T-helper 2 cell (primary cell): ENCODE measurements at places on chromosomes 7 and 10.

DNA sequence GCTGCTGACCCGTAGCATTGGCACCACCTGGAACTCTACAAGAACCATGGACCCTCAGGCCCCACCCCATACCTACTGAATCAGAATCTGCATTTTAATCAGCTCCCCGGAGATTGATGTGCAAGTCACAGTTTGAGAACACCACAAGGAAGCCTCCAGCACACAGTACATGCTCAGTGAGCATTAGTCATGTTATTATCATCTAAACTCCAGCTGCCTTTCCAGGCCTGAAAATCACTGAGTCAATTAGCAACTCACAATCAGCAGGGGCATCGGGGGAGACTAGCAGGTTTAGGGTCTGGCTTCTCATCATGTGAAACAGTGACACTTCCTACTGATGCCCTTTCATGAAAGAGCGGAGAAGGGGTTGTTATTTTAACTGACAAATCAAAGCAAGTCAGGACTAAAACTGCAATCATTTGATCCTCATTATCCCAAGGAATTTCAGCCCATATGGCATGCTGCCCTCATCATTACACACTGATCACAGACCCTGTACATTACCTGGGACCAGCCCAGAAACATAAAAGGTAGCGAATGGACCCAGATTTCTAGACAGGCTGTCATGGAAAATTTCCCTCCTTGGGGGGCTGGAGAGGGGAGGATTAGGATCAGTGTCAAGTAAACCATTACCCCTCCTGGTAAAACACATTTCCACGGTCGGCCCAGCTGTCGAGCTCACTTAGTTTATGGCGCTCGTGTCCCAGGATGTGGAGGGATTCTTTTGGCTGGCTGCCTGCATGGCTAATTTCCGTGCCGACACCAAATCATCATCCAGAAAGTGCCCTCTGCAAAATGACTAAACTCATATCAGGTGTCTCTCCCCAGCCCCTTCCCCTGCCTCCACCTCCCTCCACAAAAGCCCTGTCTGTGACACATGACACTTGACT, 122.8 kb downstream of the PRLHR start:
- DNase-seq: no peak

- no peak for DNase-seq
Observed at GRCh38 chr7:27472043-27472442, 190.6 kb downstream of the HIBADH start.

GRCh38 chr10:58352956-58353610, 18.3 kb downstream of the UBE2D1 start:
- DNase-seq: no peak

DNA sequence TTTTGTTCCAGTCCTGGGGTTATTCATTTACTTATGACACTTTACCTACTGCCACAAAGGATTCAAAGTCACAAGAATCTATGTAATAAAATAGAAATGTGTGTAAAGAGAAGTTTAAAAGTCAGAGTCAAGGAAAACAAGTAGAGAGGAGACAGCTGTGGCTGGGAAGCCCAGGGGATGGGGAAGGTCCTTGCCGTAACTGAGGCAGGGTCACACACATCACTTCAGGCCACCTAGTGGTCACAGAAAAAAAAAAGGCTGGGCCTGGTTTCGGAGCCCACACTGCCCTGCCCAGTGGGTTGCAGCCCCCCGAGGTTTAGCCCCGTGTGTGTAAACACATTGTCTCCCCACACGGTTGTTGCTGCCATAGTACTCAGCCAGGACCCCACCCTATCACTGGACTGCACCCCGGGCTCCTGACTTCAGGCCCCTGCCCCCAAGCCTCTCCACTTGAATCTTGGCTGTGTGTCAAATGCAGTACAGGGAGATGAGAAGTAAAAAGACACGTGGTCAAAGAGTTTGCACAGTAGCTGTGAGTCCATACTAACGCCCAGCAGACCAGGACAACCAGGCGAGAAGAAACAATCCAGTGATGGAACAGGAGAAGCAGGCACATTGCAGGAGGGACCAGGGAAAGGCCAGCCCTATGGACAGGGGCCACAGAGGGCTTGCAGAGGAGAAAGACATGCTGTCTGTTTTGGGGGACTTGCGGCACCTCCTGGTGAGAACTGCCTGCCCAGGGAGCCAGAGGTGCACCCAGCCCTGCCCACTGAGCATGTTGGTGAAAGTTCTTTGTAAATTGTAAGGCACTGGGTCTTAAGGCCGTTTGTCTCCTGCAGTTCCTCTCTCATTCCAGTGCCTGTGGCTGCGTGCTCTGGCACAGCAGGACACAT, 91.4 kb upstream of the MACROH2A2 start:
- no peak for DNase-seq

DNA sequence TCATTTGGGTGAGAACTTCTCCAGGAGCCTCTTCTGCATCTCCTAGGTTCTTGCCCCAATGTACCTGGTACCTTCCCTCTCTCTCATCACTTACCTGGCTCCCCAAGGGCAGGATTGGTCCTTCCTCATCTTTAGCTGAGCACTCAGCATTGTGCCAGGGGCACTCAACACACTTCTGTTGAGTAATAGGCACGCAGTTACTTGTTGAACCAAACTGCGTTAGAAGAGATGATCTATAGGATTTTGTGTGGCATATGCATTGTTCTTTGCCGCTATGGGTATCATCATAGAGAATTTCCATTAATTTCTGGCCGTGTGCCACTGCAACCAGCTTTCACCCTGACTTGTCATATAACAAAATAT, 16.4 kb downstream of the TBXAS1 start:
- DNase-seq: no peak

GRCh38 chr7:138565071-138565450, 105.0 kb downstream of the TRIM24 start:
- DNase-seq: no peak

GRCh38 chr10:106929291-106929895, 235.1 kb downstream of the SORCS1 start:
- no peak for DNase-seq

- no peak for DNase-seq
Observed at GRCh38 chr10:119207713-119208552, 562 bp downstream of the GRK5 start.

DNA sequence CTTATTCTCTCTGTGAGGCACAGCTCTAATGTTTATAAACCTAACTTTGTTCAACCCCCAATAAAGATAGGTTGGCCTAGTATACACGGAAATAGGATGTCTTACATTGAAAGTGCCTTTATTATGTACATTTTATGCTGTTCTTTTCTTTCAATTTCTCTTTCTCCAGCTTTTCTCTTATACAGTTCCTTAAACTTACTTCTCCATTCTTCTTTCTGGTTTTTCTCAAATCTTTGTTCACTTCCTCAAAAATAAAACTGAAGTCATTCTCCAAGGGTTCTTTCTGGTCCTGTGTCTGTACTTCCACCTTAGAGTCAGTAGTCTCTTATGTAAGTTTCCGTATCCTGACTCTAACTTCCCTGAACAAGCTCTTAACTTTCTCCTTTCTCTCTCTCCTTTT, 29.2 kb upstream of the NAMPT start:
- DNase-seq: no peak

GRCh38 chr7:727104-727805, at the start of gene PRKAR1B:
Gene PRKAR1B, minus strand, starts transcription at chr7:727281. Its CDS starts 15,776 bp downstream, at chr7:711505.
- no peak for DNase-seq

GRCh38 chr7:74029991-74030415, 2.0 kb downstream of the ELN start:
- DNase-seq: no peak

GRCh38 chr7:45598886-45599520, 24.8 kb downstream of the ADCY1 start:
- DNase-seq: no peak
